Kidney capillary endothelial cell (primary cell): ENCODE measurements at places on chromosomes 1 and 21.

GRCh38 chr1:217526636-217527035 is 104.3 kb downstream of the GPATCH2 start:
- no peak for DNase-seq

GRCh38 chr1:55712148-55712547 is 497.0 kb upstream of the USP24 start:
- no peak for DNase-seq

GRCh38 chr1:44609412-44609767 is 64.9 kb downstream of the TMEM53 start:
- DNase-seq = no peak

DNA sequence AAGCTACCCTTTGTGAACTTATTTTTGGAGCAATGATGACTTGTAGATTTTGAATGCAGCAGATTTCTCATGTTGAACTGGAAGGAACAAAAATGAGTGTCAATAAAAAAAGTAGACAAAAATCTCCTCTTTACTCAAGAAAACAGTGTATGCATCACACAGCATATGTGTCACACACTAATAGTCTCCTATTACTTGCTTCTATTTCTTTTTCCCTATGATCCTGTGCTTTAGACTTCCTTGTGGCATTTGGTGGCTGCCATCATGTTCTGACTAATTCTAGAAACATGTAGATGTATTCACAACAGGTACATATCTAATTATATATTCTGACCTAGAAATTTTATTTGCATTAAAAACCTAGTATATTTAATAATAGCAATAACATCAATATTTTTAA is 14.3 kb downstream of the RC3H1 start:
- peak; percentile 12 for DNase-seq

GRCh38 chr1:79109445-79109844 is 102.9 kb upstream of the ADGRL4 start:
- DNase-seq = no peak

GRCh38 chr21:34790834-34791233 is 122.0 kb downstream of the CLIC6 start:
- DNase-seq = no peak

GRCh38 chr1:36739703-36740289 is 257.1 kb upstream of the CSF3R start:
- DNase-seq = no peak

- DNase-seq = no peak
These were observed 124.8 kb downstream of the AK5 start for GRCh38 chr1:77406661-77407060.

DNA sequence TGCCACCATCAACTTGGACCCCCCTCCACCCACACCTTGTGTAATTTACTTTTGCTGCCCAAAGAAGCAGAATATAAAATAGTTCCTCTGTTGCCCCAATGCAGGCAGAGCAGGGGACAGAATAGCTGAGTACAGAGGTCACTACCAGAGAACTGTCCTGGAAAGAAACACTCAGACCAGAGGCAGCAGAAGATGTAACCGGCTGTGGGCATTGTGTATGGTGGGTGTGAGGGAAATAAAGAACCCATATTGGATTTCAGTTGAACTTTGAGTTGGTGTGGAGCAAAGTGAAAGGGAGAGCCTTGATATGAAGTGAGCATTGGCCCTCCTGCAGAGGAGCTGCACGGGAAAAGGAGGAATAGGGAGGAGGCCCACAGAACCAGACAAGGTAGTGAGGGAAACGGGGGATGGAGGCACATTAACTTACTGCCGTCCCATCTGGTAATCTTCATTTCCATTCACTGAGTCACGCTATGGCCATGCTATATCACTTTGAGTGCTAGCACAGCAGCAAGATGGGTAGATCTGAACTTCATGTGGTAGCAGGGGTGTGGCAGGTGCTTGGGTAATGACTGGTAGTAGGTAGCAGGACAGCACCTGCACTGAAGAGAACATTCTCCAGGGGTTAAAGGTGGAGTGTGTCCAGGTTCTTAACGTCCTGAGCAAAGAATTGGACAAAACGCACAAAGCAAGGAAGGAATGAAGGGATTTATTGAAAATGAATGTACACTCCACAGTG is 56.3 kb upstream of the FBXO28 start:
- DNase-seq = no peak

DNA sequence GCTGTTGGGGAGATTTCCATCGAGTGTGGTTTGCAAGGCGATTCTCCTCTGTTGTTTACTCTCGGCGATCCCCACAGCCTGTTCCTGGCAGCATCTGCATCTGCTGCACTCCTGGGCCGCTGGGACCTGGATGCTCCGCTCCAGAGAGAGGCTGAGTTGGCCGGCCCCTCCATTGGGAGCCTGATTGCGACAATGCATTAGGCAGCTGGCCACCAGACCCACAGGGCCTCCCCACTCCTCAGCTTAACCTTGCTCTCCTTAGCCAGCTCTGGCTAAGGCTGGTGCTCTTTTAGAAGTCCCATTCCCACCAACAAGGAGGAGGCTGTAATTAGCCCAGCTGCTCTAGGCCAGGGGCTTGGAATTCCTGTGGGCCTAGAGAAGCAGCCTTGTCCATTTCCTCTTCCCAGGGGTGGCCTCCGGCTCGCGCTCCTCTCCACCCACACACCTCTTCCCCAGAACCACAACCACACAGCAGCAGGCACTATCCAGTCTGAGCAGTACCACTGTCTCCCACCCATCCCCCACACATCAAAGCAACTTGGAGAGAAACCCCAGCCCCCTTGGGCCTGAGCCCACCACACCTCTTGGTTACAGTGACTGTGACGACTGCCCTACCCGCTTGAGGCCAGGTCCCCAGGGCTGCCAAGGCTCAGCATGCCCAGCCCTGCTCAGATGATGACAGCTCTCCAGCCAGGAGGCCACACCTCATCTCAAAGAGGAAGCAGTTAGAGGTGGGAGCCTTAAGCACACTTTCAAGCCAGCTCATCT is 193.8 kb upstream of the EDN2 start:
- no peak for DNase-seq

GRCh38 chr1:192284927-192285326 is 31.9 kb upstream of the RGS21 start:
- DNase-seq = no peak

DNA sequence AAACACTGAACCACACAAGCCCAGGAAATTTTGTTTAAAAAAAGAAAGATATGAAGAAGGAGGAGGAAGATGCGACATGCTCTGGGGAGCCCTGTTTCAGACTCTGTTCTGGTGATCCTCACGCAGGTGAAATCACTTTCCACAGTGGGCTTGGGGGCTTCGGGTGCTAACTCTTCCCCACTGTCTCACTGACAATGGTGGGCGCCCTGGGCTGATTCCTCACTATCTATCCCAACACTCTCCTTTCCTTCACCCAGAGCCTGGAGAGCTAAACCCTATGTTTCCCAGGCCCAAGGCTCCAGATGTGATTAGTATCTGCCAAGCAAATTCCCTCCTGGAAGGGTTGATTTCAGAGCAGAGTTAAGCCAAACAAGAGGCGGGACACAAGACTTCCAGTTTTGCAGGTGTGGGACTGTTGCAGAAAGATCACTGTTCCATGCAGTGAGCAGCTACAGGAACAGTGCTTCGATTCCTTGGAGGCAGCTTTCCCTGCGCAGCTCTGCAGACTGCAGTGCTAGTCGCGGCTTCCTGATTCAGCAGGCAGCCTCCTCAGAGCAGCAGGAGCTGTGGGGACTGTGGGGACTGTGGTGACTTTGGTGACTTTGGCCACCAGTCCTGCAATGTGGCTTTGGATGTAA is 168.3 kb downstream of the RHOU start:
- DNase-seq = no peak

DNA sequence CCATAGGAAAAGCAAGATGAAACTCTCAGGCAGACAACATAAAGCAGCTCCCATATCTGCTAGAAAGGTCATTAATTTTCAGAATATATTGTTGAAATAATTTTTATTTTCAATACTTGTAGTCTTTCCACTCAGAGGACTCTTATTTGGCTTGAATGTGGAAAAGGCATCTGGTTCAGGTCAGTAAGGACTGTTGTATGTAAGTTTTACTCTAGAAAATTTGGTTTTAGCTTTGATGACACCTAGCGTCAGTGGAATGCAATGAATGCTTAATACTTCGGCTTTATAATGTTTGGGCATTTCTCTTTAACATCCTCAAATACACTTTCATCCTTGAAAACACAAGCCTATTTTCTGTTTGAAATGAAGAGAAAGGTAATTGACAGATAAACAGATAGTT is 63.3 kb downstream of the LRRC40 start:
- DNase-seq = no peak

DNA sequence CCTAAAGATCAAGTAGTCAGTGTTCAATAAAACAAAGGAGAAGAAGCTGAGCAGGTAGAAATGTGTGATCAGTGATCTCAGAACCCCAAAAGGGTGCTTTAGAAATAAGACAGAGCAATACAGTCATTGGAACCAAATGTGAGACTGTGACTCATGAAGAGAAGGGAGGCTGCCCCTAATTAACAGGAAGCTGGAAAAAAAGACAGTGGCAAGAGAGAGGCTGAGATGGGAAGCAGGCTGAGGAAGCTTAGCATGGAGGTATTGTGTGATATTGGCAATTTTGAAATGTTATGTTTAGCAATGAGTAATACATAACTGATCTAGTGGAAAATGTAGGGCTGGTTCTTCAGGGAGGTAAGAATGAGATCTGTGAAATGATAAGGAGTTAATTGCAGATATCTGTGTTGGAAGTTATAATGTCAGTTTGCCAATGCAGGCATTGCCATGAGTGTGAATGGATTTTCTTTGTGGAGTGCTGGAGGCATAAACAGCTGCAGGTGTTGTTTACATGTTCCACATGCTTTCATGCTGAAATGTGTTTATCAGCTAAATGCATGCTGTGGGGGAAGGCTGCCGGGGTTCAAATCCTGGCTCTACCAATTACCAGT is 90.6 kb upstream of the CACNA1E start:
- DNase-seq = no peak

- DNase-seq = no peak
These were observed 88.6 kb upstream of the SPATA6 start for GRCh38 chr1:48560577-48560976.

DNA sequence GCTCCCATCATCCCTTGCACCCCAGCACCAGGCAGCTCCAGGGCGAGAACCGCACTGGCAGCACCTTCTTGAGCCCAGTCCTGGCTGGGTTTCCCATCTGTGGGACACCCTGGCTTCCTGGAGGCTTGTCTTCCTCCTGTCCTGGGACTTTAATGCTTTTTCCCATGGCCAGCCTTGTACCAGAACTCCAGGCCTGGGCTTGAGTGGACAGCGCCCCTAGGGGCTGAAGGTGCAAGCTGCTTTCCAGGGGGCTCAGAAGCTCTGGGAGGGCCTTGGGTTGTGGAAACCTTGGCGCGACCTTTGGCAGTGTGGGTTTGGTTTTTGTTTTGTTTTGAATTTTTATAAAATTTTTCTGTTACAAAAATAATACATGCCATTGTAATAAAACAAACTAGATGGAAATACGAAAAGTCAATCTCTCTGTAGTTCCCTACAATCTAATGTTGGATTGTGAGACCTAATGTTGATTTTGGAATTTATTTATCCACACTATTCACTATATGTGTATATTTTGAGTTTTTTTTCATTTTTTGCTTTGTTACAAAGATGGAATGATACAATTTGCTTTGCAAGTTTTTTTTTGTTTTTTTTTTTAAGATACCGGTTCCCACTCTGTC is 33.8 kb upstream of the RPL11 start:
- DNase-seq = peak; percentile 53

- DNase-seq = no peak
These were observed 999.4 kb downstream of the KCNT2 start for GRCh38 chr1:195608883-195609282.

- no peak for DNase-seq
These were observed 13.9 kb upstream of the PIGM start for GRCh38 chr1:160045653-160046052.

DNA sequence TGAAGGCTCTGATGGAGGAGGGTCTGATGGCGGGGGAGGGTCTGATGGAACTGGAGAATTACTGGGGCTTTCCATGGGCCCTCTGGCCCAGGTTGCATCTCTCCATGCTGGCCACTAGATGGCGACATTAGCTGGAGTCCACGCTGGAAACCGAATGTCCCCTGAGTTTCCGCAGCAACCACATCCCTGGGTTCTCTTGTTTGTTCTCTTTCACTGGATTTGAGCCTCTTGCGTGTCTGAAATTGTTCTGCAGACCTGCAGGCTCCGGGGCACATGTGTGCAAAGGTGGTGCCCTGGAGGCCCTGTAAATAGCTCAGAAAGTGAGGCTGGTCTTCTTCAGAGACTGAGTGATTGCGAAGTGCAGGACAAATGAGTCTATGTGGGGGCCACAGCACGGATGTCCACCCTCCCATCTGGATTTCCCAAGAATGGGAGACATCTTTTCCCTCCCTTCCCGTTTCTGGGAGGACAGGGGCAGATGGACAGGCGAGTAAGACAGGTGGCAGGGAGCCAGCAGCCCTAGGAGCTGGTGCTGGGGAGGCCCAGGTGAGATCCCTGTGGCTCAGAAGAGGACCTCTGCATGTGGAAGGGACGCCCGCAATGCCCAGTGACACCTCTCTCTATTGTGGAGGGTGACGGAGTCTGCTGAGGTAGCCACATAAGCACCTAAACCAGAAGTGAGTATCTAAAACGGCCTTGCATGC is 73.2 kb upstream of the ABCG1 start:
- DNase-seq = peak; percentile 63

- no peak for DNase-seq
These were observed 150.1 kb upstream of the RUNX1 start for GRCh38 chr21:35198982-35199732.

DNA sequence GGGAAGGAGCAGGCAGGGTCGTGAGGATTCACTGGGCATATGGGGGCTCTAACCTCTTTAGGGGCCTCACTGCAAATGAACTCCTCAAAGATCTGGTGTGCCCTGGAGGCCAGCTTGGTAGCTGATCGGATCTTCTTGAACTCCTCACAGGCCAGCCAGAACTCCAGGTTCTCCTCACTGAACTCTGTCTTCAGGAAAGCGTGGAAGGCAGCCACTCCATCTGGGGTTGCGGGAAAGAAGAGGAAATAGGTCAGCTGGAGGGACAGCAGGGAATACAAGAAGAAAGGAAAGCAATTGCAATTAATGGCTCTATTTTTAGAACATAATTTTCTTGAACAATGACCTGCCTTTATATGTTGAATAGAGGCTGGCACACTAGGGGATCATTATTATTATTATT is 2.3 kb downstream of the RGS16 start:
- no peak for DNase-seq
